ENCODE measurements at places on chromosomes 2 and 18.

DNA sequence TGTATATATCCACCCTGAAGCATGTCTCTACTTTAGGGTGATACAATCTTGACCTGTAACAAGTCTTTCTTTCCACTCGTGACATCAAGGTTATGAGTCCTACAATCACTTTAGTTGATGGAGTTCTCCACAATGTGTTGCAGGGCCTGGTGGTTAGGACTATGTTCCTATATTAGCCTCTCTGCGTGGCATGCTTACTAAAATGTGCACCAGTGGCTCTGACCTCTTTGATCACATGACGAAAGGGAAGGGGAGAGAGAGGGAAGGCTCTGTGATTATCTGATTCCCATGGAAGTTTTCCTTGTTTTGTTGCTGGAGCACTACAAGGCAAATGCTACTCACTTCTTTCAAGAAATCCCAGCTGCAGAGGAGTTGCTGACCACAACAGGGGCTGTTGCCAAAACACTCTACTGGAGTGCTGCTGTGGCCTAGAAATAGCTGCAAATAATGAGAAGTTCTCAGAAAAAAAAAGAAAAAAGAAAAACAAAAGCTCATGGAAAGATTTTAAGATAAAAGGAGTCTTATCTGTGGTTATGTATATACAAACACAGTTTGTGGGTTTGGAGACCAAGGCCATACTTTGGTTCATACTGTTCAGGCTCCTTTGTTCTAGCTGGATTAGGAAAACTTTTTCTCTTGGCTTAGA is 272.8 kb upstream of the MMADHC start:
- H3K27me3 ChIP-seq, result no peaks in the 10 kb centered on the region
- H3K27ac ChIP-seq, result no peak overlapping the region
- no peak overlapping the region for H3K4me3 ChIP-seq
- no peak for DNase-seq
- H3K36me3 ChIP-seq, result no peaks in the 10 kb centered on the region
- H3K4me1 ChIP-seq, result no peaks in the 10 kb centered on the region

DNA sequence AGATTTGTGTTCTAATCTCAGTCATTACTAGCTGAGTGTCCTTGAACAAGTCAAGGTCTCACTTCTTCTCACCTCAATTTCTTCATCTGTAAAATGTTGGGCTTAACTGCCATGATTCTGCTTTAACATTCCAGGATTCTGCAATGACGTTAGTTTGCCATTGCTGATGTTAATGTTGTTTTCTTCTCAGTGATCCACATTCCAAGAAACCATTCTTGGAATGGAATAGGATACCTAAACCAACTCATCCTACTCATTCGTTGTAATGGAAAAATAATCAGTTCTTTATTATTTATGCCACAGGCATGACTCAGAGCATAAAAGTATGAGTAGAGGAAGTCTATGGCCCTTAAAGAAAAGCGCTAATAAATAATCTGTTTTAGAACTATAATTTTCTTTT is 140.2 kb upstream of the ETAA1 start:
- DNase-seq, result no peak
- no peaks in the 10 kb centered on the region for H3K36me3 ChIP-seq
- H3K27ac ChIP-seq, result no peak overlapping the region
- H3K4me3 ChIP-seq, result no peak overlapping the region
- H3K4me1 ChIP-seq, result no peaks in the 10 kb centered on the region
- H3K27me3 ChIP-seq, result no peaks in the 10 kb centered on the region

GRCh38 chr18:8980918-8981317 is 121.6 kb upstream of the NDUFV2 start:
- no peaks in the 10 kb centered on the region for H3K4me1 ChIP-seq
- H3K36me3 ChIP-seq, result no peaks in the 10 kb centered on the region
- no peak overlapping the region for H3K27ac ChIP-seq
- H3K27me3 ChIP-seq, result no peaks in the 10 kb centered on the region

DNA sequence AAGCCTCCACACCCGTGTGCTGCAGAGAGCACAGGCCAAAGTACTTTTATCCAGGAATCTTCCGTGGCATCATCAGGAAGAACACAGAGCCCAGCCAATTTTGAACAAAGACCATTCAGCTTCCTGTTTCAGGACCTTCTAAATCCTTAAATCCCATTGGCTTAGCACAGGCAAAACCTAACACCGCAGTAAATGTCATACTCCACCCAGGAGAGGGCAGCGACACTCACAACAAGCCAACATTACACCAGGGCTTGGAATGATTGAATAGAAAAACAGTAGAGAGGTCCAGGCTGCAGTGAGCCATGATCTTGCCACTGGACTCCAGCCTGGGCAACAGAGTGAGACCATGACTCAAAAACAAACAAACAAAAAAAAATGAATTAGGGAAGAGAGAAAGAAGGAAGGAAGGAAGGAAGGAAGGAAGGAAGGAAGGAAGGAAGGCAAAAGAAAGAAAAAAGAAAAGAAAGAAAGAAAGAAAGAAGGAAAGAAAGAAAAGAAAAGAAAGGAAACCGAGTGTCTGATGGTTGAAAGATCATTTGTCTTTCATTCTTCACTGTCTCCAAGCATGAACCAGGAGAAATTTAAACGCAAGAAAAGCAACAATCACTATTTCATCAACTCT is 144.6 kb upstream of the SATB2 start:
- no peaks in the 10 kb centered on the region for H3K27me3 ChIP-seq
- no peaks in the 10 kb centered on the region for H3K4me1 ChIP-seq
- no peaks in the 10 kb centered on the region for H3K36me3 ChIP-seq
- no peak overlapping the region for H3K27ac ChIP-seq
- H3K4me3 ChIP-seq, result no peak overlapping the region
- no peak for DNase-seq

- no peak for DNase-seq
- no peak overlapping the region for H3K27ac ChIP-seq
- no peak overlapping the region for H3K4me3 ChIP-seq
- no peaks in the 10 kb centered on the region for H3K27me3 ChIP-seq
Observed at GRCh38 chr18:8480506-8481328, 128.5 kb upstream of the RAB12 start.

GRCh38 chr18:39846265-39846664 is 2108.8 kb upstream of the PIK3C3 start:
- H3K27ac ChIP-seq, result no peak overlapping the region
- no peak overlapping the region for H3K4me3 ChIP-seq
- H3K36me3 ChIP-seq, result no peaks in the 10 kb centered on the region
- DNase-seq, result no peak
- no peaks in the 10 kb centered on the region for H3K27me3 ChIP-seq
- H3K4me1 ChIP-seq, result no peaks in the 10 kb centered on the region

DNA sequence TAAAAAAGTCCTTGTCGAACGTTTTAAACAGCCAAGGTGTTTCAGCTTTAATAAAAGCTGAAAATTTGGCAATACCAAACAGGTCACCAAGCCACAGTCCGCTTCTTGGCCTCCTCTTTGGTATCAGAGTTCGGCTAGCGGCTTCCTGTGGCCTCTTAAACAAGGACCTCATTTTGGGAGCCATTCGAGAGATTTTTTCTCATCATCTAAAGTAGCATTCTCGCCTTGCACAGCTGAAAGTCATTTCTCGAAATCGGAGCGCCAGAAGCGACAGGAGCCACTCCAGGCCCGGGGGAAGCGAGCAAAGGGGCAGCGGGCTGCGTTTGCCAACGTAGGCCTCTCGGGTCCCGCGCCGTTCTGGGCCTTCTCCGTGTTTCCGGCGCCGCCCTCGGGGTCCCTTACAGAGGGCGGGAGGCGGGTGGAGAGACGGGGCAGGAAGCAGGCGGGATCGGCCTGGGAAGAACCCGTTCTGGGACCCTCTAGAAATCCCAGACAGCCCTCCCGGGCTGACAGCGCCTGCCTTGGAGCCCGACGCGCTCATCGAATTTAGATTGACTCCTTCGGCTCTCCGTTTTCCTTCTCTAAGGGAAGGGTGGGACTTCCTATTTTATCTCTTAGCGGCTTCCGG is 522 bp upstream of the ZNF407 start:
- peak; percentile 62 for DNase-seq
- H3K4me3 ChIP-seq, result peak overlapping the region; percentile 99
- peak overlapping the region; percentile 99 for H3K27ac ChIP-seq
- H3K36me3 ChIP-seq, result peaks cover 20% of the 10 kb centered on the region
- peaks cover 21% of the 10 kb centered on the region for H3K4me1 ChIP-seq

GRCh38 chr2:53463806-53464726 is 303.5 kb upstream of the CHAC2 start:
- no peak overlapping the region for H3K27ac ChIP-seq
- H3K4me3 ChIP-seq, result no peak overlapping the region
- H3K36me3 ChIP-seq, result no peaks in the 10 kb centered on the region
- H3K27me3 ChIP-seq, result no peaks in the 10 kb centered on the region

DNA sequence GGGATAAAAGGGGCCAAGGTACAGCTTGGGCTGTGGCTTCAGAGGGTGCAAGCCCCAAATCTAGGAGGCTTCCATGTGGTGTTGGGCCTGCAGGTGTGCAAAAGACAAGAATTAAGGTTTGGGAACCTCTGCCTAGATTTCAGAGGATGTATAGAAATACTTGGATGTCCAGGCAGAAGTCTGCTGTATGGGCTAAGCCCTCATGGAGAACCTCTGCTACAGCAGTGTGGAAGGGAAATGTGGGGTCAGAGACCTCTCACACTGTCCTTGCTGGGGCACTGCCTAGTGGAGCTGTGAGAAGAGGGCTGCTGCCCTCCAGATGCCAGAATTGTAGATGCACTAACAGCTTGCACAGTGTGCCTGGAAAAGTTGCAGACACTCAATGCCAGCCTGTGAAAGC is 880.6 kb upstream of the ID2 start:
- no peak overlapping the region for H3K4me3 ChIP-seq
- no peak overlapping the region for H3K27ac ChIP-seq
- H3K36me3 ChIP-seq, result no peaks in the 10 kb centered on the region
- no peaks in the 10 kb centered on the region for H3K4me1 ChIP-seq

DNA sequence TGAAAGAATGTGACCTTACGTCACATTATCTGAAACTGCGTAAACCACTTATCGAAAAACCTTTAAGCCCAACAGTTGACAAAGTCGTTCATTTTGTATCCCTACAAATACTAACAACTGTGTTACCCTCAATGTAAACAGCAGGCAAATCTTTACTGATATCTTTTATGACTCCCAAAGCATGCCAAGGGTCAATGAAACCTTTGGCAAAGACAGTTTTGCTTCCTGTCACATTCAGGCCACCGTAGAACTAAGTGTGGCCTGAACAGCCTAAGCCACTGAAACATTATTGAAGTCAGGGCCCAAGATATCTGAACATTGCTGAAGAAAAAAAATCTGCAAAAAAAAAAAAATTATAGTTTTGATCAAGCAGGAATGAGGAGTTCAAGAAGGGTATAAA is 77.3 kb downstream of the FAM124B start:
- DNase-seq, result no peak
- H3K27ac ChIP-seq, result no peak overlapping the region
- no peaks in the 10 kb centered on the region for H3K27me3 ChIP-seq
- H3K4me1 ChIP-seq, result no peaks in the 10 kb centered on the region

GRCh38 chr2:240449764-240450531 is 14.5 kb downstream of the GPC1 start:
- no peak overlapping the region for H3K27ac ChIP-seq
- DNase-seq, result no peak
- peaks cover 31% of the 10 kb centered on the region for H3K27me3 ChIP-seq
- H3K4me3 ChIP-seq, result no peak overlapping the region

All from effector memory CD4-positive, alpha-beta T cell (primary cell).